ENCODE measurements at places on chromosomes 7 and 10.

DNA sequence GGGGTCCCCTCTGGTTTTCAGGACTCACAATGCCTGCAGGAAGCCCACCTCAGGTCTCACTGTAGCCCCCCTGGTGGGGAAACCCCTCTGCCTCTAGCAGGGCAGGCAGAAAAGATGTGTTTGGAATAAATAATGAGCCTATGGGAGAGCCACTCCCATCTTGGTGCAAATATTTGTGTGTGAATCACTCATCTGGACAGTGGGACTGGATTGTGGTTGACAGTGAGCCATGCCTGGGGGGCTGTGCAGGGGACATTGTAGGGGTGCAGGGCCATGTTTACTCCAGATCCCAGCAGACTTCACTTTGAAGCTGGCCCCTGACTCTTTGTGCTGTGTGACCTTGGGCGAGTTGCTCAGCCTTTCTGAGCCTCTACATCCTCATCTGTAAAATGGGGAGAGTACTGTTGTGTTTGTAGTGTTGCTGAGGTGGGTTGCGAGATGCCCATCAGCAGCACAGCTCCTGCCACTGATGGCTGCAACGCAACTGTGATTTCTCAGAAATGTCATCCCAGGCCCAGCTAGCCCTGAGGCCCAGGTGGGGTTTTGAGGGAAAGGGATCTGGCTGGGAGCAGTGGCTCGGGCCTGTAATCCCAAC lies 20.7 kb downstream of the GTF2IRD1 start:
- DNase-seq: no peak

- DNase-seq: no peak
Measured at GRCh38 chr7:13532028-13532753, 457.3 kb downstream of the ETV1 start.

DNA sequence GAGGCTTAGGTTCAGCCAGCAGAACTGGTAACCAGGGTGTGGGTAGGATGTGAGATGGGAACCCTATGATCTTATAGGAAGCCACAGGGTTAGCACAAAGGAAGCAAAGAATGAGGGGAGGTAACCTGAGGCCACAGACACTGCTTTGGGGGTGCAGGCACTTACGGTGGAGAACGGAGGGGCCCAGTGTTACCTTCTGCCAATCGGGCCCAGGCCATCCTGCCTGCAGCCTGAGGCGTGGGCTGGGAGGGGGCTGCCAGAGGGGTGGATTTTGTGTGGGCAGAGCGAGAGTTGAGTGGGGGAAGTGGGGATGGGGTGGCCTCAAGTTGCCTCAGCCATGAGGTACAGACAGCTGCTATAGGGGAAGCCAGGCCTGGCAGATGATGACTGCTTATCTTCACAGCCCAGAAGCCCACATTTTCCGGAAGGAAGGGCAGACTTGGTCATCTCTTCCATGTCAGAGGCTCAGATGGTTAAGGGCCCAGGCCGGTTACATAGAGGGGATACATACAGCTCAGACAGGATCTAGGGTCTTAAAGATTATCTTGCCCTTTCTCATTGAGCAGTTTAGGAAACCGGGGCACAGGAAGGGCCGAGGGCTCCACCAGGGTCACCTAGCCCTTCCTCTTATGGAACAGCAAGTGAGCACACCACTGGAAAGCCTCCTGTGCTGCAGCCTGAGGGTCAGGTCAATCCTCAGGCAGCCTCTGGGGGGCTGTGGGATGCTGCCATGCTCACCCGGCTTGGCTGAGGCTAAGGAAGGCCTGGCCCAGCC lies 24.4 kb upstream of the VSIR start:
- no peak for DNase-seq

GRCh38 chr10:44992070-44992731 lies 8.5 kb upstream of the ZNF22 start:
- no peak for DNase-seq

GRCh38 chr7:79936281-79936983 lies 198.2 kb upstream of the GNAI1 start:
- DNase-seq: no peak
